ENCODE measurements at places on chromosomes 11 and 22. TPM values are rescaled to one million over a fixed set of nuclear protein-coding genes. Genes with fewer than 3 reads are reported as not detected.
A peak's percentile ranks its signal among the peaks of the same experiment; 100 is the strongest.

The FAM227A gene
- 32.7 TPM for total RNA-seq

GRCh38 chr11:42255906-42256305, 796.5 kb upstream of the LRRC4C start:
- no peak for DNase-seq

GRCh38 chr11:105211806-105212554, 72.4 kb upstream of the CARD18 start:
- DNase-seq: no peak

- DNase-seq: no peak
These were observed 408.2 kb downstream of the MN1 start for GRCh38 chr22:27393371-27393770.

The ZNRF3 gene
- 12.0 TPM for total RNA-seq

- DNase-seq: peak; percentile 68
These were observed 197.1 kb downstream of the FAM76B start for GRCh38 chr11:95592471-95592870.

DNA sequence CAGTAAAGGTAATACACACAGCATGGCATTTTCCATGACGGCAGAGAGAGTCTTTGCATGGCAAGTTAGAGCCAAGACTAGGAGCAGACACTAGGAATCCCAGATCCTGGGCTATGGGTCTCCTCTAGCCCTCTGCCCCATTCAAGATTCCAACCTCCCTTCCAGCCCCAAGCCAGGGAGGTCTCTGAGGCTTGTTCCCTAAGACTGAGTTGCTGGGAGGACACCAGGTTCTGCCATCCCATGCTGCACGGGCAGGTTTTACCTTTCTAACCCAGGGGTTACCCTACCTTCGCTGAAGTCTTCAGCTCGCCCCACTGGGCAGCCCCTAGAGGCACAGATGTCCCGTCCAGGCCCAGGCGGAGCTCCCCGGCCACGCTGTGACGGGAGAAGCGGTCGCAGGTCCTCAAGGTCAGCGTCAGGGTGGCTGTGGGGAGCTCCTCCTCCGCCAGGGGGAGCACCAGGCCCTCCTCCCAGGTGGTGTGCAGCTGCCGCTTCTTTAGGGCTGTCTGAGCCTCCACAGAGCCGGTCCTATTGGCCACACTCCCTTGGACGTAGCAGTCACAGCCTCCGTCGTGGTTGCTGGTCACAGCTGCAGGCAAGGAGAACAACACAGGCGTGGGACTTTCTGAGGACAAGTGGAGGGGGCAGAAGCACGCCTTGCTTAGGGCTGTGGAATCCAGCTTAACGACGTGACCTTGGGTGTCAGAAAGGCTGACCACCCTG, 33.8 kb downstream of the SYT13 start:
- DNase-seq: peak; percentile 75

- DNase-seq: peak; percentile 59
These were observed 164.1 kb upstream of the NCAM1 start for GRCh38 chr11:112797092-112797491.

DNA sequence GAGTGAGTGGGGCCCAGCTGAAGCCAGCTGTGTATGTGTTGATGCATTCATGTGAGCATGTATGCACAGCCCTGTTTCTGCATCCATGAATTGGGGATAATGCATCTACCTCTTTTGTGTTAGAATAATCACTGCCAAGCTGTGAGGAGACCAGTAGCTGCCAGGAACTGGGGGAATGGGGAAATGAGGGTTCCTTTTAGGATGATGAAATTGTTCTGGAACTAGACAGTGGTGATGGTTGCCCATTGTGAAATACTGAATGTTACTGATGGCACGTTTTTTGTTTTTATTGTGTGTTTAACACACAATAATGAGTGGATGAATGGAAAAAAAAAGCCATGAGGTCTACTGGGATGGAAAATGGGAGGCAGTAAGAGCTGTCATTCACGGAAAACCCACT, 45.3 kb upstream of the WNT11 start:
- DNase-seq: no peak

GRCh38 chr22:22576989-22577427, 17.9 kb upstream of the PRAME start:
- no peak for DNase-seq

The CCDC188 gene
- total RNA-seq: not detected
